ENCODE measurements at places on chromosomes 5 and 9.

DNA sequence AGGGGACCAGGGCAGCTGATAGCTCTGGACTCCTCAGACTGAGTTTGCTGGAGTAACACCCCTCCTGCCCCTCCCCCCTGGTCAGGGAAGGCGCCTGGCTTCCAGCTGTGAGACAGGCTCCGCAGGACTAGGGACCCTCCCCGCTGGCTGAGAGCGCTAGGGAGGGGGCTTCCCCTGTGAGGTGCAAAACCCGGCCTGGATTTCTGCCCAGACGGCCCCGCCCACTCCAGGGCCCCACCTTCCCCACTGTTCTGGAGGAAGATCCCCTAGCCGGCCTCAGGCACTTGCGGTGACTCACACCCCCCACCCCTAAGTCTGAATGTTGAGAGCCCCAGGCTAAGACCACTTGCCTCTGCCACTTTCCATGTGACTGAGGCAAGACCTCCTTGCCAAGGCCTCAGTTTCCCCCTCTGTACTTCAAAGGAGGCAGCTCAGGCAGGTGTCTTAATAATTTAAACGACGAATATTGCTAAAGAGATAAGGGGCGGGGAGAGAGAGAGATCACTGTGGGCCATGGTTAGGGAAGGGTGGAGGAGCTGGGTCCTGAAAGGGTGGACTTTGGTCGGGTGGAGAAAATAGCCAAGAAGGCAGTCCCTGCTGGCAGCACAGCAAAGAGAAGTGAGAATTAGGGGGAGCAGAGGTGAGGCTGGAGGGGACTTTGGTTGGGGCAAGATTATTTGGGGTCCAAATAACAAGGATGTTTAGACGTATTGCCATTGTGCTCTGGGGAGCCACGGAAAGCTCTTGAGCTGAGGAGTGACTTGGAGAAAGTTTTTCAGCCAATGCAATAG, 1.0 kb upstream of the DAB2IP start:
- DNase-seq, result no peak

DNA sequence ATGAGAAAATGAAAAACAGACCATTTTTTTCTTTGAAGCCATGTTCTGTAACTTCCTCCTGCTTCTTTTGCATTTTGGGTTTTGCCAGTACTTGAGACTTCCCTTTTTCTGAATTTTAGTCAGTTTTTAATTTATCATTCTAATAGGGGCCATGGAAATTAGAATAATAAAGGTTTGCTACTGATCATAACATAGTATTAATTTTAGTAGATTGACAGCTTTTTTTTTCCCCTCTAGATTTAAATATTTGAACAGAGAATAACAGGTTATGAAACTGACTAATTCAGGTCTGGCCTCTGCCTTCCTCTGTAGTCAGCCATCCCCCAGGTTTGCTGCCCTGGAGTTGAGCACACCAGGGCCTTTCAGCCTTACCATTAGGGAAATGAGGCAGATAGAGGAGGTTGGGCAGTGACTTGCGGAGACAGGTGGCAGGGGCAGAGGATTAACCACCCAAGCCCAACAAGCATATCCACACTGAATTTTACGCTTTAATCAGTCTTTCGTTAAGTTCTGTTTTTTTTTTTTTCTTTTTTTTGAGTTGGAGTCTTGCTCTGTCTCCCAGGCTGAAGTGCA, 80.1 kb upstream of the TNFAIP8 start:
- DNase-seq, result no peak

DNA sequence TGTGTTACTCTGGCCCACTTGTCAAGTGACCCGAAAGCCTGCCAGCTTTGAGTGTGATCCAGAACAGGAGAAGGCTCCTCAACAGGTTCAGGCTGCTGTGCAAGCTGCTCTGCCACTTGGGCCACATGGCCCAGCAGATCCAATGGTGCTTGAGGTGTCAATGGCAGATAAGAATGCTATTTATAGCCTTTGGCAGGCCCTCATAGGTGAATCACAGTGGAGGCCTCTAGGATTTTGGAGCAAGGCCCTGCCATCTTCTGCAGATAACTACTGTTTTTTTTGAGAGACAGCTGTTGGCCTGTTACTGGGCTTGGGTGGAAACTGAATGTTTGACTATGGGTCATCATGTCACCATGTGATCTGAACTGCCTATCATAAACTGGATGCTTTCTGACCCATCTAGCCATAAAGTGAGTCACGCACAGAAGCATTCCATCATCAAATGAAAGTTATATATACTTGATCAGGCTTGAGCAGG, 180.8 kb downstream of the CARTPT start:
- DNase-seq, result peak; percentile 44

DNA sequence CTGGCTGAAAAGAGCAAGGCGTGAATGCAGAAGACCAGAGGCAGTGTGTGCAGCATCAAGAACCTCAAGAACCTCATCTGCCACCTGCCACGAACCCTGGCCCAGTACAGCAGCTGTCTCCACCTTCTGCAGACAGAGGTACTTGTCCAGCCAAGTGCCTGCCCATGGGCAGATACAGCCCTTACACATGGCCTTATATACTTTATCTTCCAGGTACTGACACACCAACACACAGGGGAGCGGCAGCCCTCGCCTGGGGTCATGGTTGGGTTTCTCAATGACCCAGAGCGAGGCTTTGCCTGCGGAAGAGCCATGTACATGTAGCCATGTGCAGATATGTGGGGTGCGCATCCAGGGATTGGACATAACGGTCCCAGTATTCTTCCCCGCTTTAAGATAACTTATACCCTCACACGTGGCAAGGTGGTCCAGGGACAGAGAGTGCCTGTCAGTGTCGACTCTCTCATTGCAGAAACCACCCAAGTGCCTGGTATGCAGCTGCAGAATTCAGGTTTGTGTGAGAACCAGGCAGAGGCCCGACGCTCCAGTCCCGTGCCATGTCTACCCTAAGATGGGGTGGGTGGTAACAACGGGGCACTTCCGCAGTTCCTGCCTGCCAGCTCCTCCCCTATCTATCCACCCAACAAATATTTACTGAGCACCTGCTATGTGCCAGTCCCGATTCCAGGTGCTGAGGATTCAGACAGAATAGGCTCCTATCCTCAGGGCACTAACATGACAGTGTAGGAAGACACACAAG, 206.9 kb downstream of the FSTL4 start:
- no peak for DNase-seq

Measured in iris pigment epithelial cell (primary cell).